ENCODE measurements at places on chromosomes 12 and 14. TPM values are rescaled to one million over a fixed set of nuclear protein-coding genes. Genes with fewer than 3 reads are reported as not detected.

- H3K36me3 ChIP-seq, result peaks cover 20% of the 10 kb centered on the region
- H3K4me3 ChIP-seq, result no peak overlapping the region
- H3K27me3 ChIP-seq, result no peaks in the 10 kb centered on the region
- no peak overlapping the region for H3K27ac ChIP-seq
- peak; percentile 43 for DNase-seq
Measured at GRCh38 chr12:12511895-12512711, 50.6 kb downstream of the DUSP16 start.

GRCh38 chr14:20522332-20522731 is 17.0 kb downstream of the RNASE10 start:
- H3K27me3 ChIP-seq, result no peaks in the 10 kb centered on the region
- no peak overlapping the region for H3K27ac ChIP-seq
- H3K4me1 ChIP-seq, result no peaks in the 10 kb centered on the region
- DNase-seq, result no peak

- no peaks in the 10 kb centered on the region for H3K4me1 ChIP-seq
- no peak overlapping the region for H3K27ac ChIP-seq
- no peak overlapping the region for H3K4me3 ChIP-seq
- DNase-seq, result no peak
- H3K27me3 ChIP-seq, result peaks cover 2% of the 10 kb centered on the region
Measured at GRCh38 chr12:225012-225411, 11.1 kb upstream of the SLC6A12 start.

DNA sequence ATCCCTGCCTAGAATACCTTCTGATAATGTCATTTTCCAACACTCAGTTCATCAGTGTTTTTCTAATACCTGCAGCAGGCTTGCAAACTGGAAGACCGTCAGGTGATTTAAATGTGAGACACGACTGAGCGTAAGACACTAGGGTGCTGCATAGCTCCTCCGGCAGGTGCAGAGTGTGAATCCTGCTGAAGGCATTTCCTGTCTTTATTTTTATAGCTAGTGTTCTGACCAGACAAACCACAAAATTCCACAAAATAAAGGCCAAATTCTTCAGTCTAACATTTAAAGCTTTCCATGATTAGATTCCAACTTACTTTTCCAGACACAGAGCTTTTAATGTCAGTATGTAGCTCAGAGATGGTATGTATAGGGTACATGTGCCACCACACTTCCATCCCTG is 70.7 kb downstream of the BBS10 start:
- H3K27ac ChIP-seq, result no peak overlapping the region
- H3K4me1 ChIP-seq, result peaks cover 16% of the 10 kb centered on the region
- no peaks in the 10 kb centered on the region for H3K36me3 ChIP-seq
- H3K27me3 ChIP-seq, result peaks cover 18% of the 10 kb centered on the region

GRCh38 chr14:69049675-69050074 is 70.6 kb upstream of the ACTN1 start:
- H3K4me3 ChIP-seq, result no peak overlapping the region
- H3K27me3 ChIP-seq, result no peaks in the 10 kb centered on the region
- peaks cover 14% of the 10 kb centered on the region for H3K36me3 ChIP-seq
- no peak overlapping the region for H3K27ac ChIP-seq
- no peak for DNase-seq
- peaks cover 4% of the 10 kb centered on the region for H3K4me1 ChIP-seq

- H3K4me3 ChIP-seq, result no peak overlapping the region
- H3K4me1 ChIP-seq, result peaks cover 2% of the 10 kb centered on the region
- H3K27me3 ChIP-seq, result no peaks in the 10 kb centered on the region
- DNase-seq, result no peak
Measured at GRCh38 chr12:1576410-1577241, 17.8 kb downstream of the FBXL14 start.

DNA sequence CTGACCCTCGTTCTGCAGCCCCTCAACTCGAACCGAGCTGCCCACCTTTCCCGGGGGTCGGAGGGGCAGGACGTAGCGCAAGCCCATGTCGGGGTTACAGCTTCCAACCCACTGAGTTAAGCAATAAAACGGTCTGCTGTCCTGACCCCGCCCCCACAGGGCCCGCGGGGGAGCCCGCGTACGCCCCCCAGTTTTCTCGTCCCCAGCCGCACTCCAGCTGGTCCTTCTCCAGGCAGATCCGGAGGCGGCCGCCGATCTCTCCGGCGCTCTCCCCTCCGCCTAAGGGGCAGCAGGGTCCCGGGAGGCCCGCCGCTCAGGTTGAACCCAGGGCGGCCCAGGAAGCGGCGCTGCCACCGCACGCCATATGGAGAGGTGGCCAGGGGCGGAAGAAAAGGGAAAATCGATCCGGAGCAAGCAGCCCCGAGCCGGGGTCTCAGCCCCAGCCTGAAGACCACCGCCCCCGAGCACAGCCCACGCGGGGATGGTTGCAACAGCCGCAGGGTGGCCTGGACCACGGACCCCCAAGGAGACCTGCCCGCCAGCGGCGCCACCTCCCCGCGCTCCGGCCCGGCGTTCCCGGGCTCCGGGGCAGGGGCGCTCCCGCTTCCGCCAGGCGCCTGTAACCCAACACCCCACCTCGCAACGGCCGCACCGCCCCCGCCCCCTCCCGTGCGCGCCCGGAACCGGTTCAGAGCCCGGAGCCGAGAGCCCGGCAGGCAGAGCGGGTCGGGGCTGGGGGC is 760 bp downstream of the ACTN1 start:
- peaks cover 53% of the 10 kb centered on the region for H3K4me1 ChIP-seq
- peak overlapping the region; percentile 89 for H3K27ac ChIP-seq
- no peaks in the 10 kb centered on the region for H3K27me3 ChIP-seq
- peak overlapping the region; percentile 83 for H3K4me3 ChIP-seq

- no peak for DNase-seq
- H3K27me3 ChIP-seq, result no peaks in the 10 kb centered on the region
- H3K4me1 ChIP-seq, result no peaks in the 10 kb centered on the region
- H3K4me3 ChIP-seq, result no peak overlapping the region
- no peaks in the 10 kb centered on the region for H3K36me3 ChIP-seq
- no peak overlapping the region for H3K27ac ChIP-seq
Measured at GRCh38 chr12:39392154-39392925, 50.6 kb downstream of the KIF21A start.

DNA sequence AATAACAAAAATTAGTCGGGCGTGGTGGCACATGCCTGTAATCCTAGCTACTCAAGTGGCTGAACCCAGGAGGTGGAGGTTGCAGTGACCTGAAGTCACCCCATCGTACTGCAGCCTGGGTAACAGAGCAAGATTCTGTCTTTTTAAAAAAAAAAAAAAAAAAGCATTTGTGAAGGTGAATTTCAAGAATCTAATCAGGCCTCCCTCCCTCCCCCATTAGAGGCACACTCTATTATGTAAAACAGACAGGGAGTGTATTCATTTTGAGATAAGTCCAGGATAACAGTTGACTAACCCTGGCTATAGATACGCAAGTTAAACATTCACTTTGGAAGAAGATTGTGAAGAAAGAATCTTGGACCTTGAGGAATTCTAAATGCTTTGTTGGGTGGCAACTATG is 2.9 kb downstream of the RESF1 start:
- peak; percentile 34 for DNase-seq
- H3K27me3 ChIP-seq, result no peaks in the 10 kb centered on the region
- H3K27ac ChIP-seq, result peak overlapping the region; percentile 97
- peaks cover 69% of the 10 kb centered on the region for H3K36me3 ChIP-seq

DNA sequence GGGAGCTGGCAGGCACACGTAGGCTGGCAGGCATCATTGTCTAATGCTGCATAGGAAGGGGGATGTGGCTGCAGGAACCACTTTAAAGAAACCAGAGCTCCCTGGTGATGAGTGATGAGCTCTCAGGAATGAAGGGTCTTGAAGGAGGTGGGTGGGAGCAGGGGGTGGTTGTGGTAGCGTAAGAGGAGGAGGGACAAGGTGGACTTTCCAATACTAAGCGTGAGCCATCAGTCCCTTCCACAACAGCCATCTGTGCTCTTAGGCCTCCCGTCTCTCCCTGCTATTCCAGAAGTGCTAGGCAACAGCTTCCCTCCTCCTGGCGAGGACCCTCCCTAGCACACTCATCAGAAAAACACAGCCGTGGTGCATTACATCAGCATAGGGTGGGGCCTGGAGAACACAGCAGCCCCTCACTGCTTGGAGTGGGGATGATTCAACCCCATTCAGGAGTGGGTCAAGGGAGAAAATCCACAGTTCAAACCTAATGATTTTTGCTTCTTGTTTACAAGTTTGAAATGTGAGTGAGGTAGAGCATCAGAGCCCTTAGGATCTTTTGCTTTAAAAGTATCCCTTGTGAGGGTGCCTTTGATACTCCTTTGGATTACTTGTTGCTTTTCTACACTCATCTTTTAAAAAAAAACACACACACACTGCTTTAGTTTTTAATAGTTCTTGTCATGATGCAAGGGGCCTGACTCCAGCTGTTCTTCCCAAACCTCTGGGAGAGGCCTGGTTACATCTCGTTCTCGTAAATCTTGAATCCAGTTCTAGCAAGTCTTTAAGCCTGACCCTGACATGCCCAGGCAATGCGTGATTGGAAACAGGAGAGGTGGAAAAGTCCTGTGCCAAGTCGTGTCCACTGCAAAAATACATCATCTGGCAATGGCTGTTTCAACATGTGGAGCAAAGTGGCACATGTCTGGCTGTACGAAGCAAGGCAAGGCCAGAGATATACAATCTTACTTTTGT is 356.4 kb upstream of the DDHD1 start:
- no peaks in the 10 kb centered on the region for H3K27me3 ChIP-seq
- H3K4me3 ChIP-seq, result no peak overlapping the region
- no peak for DNase-seq
- H3K36me3 ChIP-seq, result no peaks in the 10 kb centered on the region
- H3K4me1 ChIP-seq, result no peaks in the 10 kb centered on the region
- no peak overlapping the region for H3K27ac ChIP-seq

- H3K27me3 ChIP-seq, result no peaks in the 10 kb centered on the region
- no peak overlapping the region for H3K27ac ChIP-seq
- H3K4me1 ChIP-seq, result no peaks in the 10 kb centered on the region
- DNase-seq, result no peak
Measured at GRCh38 chr14:97319691-97320090, 522.5 kb downstream of the VRK1 start.

- DNase-seq, result no peak
- no peaks in the 10 kb centered on the region for H3K36me3 ChIP-seq
- H3K27me3 ChIP-seq, result peaks cover 3% of the 10 kb centered on the region
- no peak overlapping the region for H3K4me3 ChIP-seq
Measured at GRCh38 chr14:78946949-78947348, 776.8 kb downstream of the NRXN3 start.

DNA sequence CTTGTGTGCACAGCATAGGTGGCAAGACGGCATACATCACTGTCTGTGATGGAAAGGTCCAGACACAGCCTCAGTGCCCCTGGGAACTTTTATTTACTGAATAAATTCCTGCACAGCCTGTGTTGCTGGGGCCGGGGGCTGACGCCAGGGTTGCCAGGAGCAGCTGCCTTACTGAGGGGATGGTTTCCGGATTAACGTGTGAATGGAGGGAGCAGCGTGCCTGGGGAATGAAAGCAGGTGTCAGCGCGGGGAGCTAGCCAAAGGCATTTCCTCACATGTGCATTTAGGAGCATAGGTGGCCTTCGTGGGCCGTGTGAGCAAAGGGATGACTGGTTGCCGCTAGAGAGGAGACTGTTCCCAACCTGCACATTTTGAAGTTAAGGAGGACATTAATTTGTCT is 41.6 kb downstream of the SFSWAP start:
- H3K27ac ChIP-seq, result no peak overlapping the region
- H3K27me3 ChIP-seq, result no peaks in the 10 kb centered on the region
- DNase-seq, result no peak
- H3K36me3 ChIP-seq, result peaks cover 51% of the 10 kb centered on the region
- no peaks in the 10 kb centered on the region for H3K4me1 ChIP-seq

GRCh38 chr12:6233121-6233971 is 33.1 kb downstream of the CD9 start:
- peak; percentile 44 for DNase-seq
- peaks cover 2% of the 10 kb centered on the region for H3K27me3 ChIP-seq
- H3K36me3 ChIP-seq, result no peaks in the 10 kb centered on the region

- no peaks in the 10 kb centered on the region for H3K27me3 ChIP-seq
- H3K36me3 ChIP-seq, result peaks cover 51% of the 10 kb centered on the region
- DNase-seq, result no peak
- peaks cover 36% of the 10 kb centered on the region for H3K4me1 ChIP-seq
- H3K27ac ChIP-seq, result no peak overlapping the region
Measured at GRCh38 chr12:12423367-12423766, 66.5 kb downstream of the BORCS5 start.

DNA sequence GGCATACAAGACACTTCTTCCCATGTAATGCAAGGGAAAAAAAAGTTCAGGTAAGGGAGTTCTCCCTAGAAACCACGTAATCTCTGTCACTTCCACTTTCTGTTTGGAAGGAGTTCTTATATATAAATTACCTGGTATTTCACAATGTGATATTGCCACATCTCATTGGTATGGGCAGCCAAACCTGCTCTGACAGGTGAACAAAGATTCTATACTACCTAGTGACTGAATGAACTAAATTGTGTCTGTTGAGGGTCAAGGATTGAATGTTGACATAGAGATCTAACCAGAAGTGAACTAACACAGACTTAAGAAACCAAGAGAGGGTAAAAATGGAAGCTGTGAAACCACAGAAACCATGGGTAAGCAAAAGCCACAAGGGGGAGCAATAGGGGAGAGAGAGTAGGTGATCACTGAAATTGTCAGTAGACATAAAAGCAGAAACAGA is 161.3 kb downstream of the RPL10L start:
- no peaks in the 10 kb centered on the region for H3K4me1 ChIP-seq
- no peaks in the 10 kb centered on the region for H3K36me3 ChIP-seq
- H3K27ac ChIP-seq, result no peak overlapping the region
- DNase-seq, result peak; percentile 10
- H3K4me3 ChIP-seq, result no peak overlapping the region

DNA sequence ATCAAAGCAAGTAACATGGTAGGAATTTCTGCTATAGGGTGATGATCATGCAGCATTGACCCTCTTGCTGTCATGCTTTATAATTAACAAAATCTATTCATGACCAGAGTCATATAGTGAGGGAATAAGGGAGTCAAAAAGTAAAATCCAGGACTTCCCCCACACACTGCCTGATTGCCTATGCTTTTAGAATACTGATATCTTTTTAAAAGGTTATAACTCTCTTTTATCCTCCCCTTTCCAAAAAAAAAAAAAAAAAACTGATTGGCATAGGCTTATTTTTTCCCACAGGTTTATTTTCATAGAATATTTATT is 51.4 kb downstream of the ZFP36L1 start:
- H3K27me3 ChIP-seq, result no peaks in the 10 kb centered on the region
- H3K4me1 ChIP-seq, result peaks cover 6% of the 10 kb centered on the region
- H3K4me3 ChIP-seq, result no peak overlapping the region
- no peak for DNase-seq

GRCh38 chr12:6161124-6161882 is 36.8 kb upstream of the VWF start:
- H3K4me1 ChIP-seq, result peaks cover 15% of the 10 kb centered on the region
- no peak for DNase-seq
- no peak overlapping the region for H3K27ac ChIP-seq
- H3K4me3 ChIP-seq, result no peak overlapping the region
- no peaks in the 10 kb centered on the region for H3K36me3 ChIP-seq
- no peaks in the 10 kb centered on the region for H3K27me3 ChIP-seq

The CLEC4D gene
- not detected for total RNA-seq

The FGF23 gene
- not detected for total RNA-seq

The GLS2 gene
- 5.2 TPM for total RNA-seq

The CHGA gene
- total RNA-seq, result not detected

The TMEM260 gene
- total RNA-seq, result 11.1 TPM
